ENCODE measurements at places on chromosomes 12 and 14.

GRCh38 chr12:31714406-31715271 is 14.2 kb downstream of the AMN1 start:
- no peaks in the 10 kb centered on the region for H3K27me3 ChIP-seq
- DNase-seq, result no peak
- H3K27ac ChIP-seq, result no peak overlapping the region
- no peaks in the 10 kb centered on the region for H3K4me1 ChIP-seq
- H3K4me3 ChIP-seq, result no peak overlapping the region

DNA sequence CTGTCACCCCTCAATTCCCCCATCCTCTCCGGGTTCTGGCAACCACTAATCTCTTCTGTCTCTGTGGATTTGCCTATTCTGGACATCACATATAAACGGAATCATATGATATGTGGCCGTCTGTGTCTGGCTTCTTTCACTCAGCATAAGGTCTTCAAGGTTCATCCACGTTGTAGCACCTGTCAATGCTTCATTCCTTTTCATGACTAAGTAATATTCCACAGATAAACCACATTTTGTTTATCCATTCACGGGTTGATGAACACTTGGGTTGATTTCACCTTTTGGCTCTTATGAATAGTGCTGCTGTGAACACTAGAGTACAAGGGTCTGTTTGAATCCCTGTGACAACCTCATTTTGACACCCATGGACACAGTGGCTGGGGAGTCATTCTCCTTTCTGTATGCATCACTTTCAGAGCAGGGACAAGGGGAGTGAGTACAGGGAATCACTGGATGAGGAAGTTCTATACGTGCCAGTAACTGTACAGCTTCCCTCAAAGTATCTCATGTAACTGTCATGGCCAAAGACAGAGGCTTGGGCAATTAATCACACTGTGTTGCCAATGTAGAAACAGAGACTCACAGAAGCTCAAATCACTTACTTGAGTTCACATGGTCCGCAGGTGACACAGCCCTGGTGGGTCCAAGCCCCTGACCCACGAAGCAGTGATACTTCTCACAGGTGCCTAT is 10.9 kb upstream of the TESC start:
- H3K4me3 ChIP-seq, result no peak overlapping the region
- no peaks in the 10 kb centered on the region for H3K36me3 ChIP-seq
- H3K27ac ChIP-seq, result no peak overlapping the region
- no peak for DNase-seq
- H3K4me1 ChIP-seq, result no peaks in the 10 kb centered on the region

DNA sequence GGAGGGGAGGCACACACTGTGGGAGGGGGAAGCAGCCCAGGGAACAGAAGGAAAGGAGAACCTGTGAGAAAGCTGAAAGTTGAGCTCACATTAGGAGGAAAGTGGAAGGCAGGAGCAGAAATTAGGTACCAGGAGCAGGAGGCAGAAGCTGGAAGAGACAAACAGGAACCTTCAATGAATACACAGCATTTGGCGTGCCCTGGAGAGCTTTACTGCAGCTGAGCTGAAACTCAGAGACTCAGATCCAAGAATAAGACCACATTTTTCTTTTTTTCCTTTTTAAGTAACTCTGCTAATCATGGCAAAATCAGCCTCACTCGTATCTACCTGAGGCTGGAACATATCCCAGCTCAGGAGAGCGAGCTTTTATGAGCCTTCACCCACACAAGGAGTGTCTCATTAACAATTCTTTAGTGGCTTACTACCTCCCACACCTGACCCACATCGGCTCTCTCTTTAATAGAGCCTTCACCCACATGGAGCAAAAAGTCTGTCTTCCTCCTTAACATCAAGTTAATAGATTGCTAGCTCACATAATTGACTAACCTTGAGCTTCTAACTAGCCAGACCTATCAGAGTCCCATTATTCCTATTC is 18.2 kb upstream of the CERS5 start:
- DNase-seq, result no peak
- H3K4me1 ChIP-seq, result peaks cover 8% of the 10 kb centered on the region
- peaks cover 8% of the 10 kb centered on the region for H3K36me3 ChIP-seq
- H3K4me3 ChIP-seq, result no peak overlapping the region
- H3K27ac ChIP-seq, result no peak overlapping the region

DNA sequence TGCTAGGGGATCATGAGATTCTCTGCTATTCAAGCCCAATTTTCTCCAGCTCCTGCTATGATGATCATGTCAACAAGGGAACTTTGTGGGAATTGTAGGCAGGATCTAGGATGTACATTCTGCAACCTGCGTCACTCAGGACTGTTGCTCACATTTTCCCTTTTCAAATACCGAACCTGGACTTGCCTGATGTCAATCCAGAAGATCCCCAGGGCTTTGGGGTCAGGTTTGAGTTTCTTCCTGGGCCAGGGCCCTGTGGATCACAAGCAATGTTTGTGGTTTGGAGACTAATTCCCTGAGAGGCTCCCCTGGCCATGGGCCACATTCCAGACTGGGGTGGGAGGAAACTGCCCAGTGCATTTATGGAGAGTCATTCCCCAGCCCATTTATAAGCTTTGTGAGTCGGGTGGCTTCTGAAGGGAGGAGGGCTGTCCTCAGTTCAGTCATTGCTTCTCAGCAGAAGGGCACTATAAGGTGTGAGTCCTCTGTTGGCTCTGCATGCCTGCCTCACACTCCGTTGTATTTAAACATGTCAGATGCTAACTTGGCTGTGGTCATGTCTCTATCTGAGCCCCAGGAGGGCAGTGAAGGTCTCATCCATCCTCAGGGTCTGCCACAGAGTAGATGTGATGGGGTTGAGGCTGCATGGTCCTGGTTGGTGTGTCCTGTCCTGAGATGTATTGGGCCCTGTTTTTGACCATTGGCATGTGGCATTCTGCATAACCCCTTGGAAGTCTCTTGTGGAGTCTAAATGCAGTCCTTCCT is 6.5 kb downstream of the KRT86 start:
- H3K27ac ChIP-seq, result no peak overlapping the region
- H3K27me3 ChIP-seq, result no peaks in the 10 kb centered on the region
- DNase-seq, result no peak
- peaks cover 3% of the 10 kb centered on the region for H3K4me1 ChIP-seq
